ENCODE measurements at places on chromosomes 4 and X. TPM values are rescaled to one million over a fixed set of nuclear protein-coding genes. Genes with fewer than 3 reads are reported as not detected.

The PGRMC1 gene
- 59.9 TPM for total RNA-seq

GRCh38 chr4:89797117-89797516 lies 39.8 kb downstream of the SNCA start:
- H3K36me3 ChIP-seq = no peaks in the 10 kb centered on the region
- H3K27me3 ChIP-seq = no peaks in the 10 kb centered on the region
- H3K4me3 ChIP-seq = no peak overlapping the region
- DNase-seq = no peak
- peaks cover 5% of the 10 kb centered on the region for H3K4me1 ChIP-seq

- H3K4me1 ChIP-seq = peaks cover 64% of the 10 kb centered on the region
- H3K36me3 ChIP-seq = no peaks in the 10 kb centered on the region
- H3K4me3 ChIP-seq = no peak overlapping the region
- H3K27ac ChIP-seq = peak overlapping the region; percentile 37
- no peaks in the 10 kb centered on the region for H3K27me3 ChIP-seq
- no peak for DNase-seq
Measured at GRCh38 chr4:13905543-13905942, 278.0 kb upstream of the BOD1L1 start.

- H3K27ac ChIP-seq = no peak overlapping the region
- DNase-seq = no peak
- H3K27me3 ChIP-seq = no peaks in the 10 kb centered on the region
- H3K4me1 ChIP-seq = no peaks in the 10 kb centered on the region
Measured at GRCh38 chr4:108820492-108821350, 57.9 kb upstream of the ETNPPL start.

DNA sequence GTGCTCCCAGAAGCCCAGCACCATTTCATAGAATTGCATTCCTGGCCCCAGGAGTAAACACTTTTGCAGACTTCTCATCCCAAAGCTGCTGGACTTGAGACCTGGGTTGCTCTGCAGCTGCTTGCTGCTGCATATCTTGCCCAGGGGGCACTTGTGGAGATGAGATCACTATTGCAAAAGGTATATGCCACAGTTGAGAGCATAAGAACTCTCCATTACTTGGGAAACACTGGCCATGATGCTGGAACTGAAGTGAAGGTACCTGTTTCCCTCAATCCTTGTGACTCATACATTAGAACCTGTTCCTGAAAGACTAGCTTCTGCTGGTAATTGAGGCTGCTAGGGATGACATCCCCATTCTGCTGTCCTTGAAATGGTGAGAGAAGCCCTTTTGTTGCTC lies 43.1 kb upstream of the WDR1 start:
- no peak for DNase-seq
- peaks cover 40% of the 10 kb centered on the region for H3K27me3 ChIP-seq

GRCh38 chr4:34720571-34720970 lies 1523.7 kb downstream of the ARAP2 start:
- no peak overlapping the region for H3K4me3 ChIP-seq
- no peak for DNase-seq
- H3K36me3 ChIP-seq = no peaks in the 10 kb centered on the region
- H3K4me1 ChIP-seq = peaks cover 11% of the 10 kb centered on the region
- H3K27ac ChIP-seq = no peak overlapping the region

- H3K4me3 ChIP-seq = peak overlapping the region; percentile 91
- peaks cover 20% of the 10 kb centered on the region for H3K36me3 ChIP-seq
- peak overlapping the region; percentile 98 for H3K27ac ChIP-seq
- DNase-seq = no peak
- H3K27me3 ChIP-seq = no peaks in the 10 kb centered on the region
Measured at GRCh38 chrX:23784470-23785331, 1.7 kb downstream of the SAT1 start.

- no peak overlapping the region for H3K4me3 ChIP-seq
- no peaks in the 10 kb centered on the region for H3K4me1 ChIP-seq
- peaks cover 10% of the 10 kb centered on the region for H3K36me3 ChIP-seq
- H3K27me3 ChIP-seq = no peaks in the 10 kb centered on the region
Measured at GRCh38 chrX:47634871-47635575, 5.3 kb upstream of the CFP start.

GRCh38 chr4:19348746-19349145 lies 903.0 kb upstream of the SLIT2 start:
- peaks cover 5% of the 10 kb centered on the region for H3K4me1 ChIP-seq
- no peak overlapping the region for H3K4me3 ChIP-seq

DNA sequence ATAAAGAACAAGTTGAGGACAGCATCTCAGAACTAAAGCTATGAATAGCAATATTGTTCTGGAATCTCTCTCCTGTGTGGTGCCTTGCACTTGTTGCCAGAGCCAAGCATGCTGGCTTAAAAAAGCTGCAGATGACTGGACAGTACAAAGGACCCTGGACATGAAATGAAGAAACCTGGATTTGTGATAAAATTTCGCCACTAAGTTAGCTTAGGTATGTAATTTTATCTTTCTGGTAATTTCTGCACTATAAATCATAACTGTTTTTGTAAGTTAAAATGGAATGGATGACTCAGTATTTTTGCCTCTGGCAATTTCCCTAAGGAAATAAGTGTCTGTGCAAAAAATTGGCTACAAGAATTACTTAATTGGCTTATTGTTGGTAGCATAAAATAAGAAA lies 317.2 kb downstream of the CAMK2D start:
- peaks cover 39% of the 10 kb centered on the region for H3K4me1 ChIP-seq
- H3K27me3 ChIP-seq = no peaks in the 10 kb centered on the region
- no peak for DNase-seq
- peak overlapping the region; percentile 92 for H3K27ac ChIP-seq
- no peak overlapping the region for H3K4me3 ChIP-seq
- peaks cover 4% of the 10 kb centered on the region for H3K36me3 ChIP-seq

DNA sequence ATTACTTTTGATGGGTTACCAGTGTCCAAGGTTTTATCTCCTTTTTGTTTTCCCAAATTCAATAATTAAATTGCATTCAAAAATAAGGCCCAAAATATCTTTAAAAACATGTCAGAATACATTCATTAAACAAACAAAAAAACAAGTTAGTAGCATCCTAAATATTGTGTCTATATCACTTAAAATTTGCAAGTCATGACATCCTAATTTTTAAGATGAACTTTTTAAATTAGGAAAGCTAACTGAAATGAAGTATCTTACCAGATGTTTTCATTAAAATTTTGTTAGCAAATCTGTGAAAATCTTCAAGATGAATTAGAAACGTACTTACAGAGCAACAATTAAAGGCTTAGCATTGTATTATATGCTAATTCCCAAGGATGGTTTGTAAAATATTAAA lies 962 bp upstream of the CFAP299 start:
- peaks cover 28% of the 10 kb centered on the region for H3K27me3 ChIP-seq
- no peak overlapping the region for H3K4me3 ChIP-seq
- H3K27ac ChIP-seq = no peak overlapping the region
- no peaks in the 10 kb centered on the region for H3K36me3 ChIP-seq
- H3K4me1 ChIP-seq = peaks cover 13% of the 10 kb centered on the region

- no peak overlapping the region for H3K27ac ChIP-seq
- peaks cover 4% of the 10 kb centered on the region for H3K27me3 ChIP-seq
- H3K4me3 ChIP-seq = no peak overlapping the region
- no peaks in the 10 kb centered on the region for H3K4me1 ChIP-seq
- DNase-seq = no peak
Measured at GRCh38 chrX:111167334-111167733, 71.3 kb downstream of the PAK3 start.

DNA sequence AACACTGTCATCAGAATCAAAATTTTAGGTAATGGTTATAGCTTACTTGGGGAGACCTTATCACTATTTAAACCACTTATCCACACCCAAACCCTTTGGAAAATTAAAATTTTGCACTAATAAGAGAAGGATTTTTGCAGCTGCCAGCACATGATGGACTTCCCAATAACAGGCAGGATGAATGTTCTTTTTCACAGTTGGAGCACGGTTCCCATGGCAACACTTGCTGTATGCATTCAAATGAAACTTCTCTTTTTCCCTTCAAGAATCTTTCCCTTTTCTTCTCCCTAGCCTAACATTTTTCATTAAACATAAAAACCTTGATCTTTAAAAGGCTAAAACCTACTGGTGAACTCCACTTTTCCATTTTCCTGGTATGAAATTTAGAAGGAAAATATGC lies 768.2 kb downstream of the KCTD8 start:
- no peaks in the 10 kb centered on the region for H3K36me3 ChIP-seq
- no peaks in the 10 kb centered on the region for H3K27me3 ChIP-seq
- H3K27ac ChIP-seq = no peak overlapping the region
- no peak for DNase-seq

GRCh38 chr4:54609310-54609709 lies 48.4 kb upstream of the KIT start:
- no peaks in the 10 kb centered on the region for H3K27me3 ChIP-seq
- H3K27ac ChIP-seq = no peak overlapping the region
- H3K36me3 ChIP-seq = no peaks in the 10 kb centered on the region
- H3K4me1 ChIP-seq = no peaks in the 10 kb centered on the region
- no peak overlapping the region for H3K4me3 ChIP-seq

DNA sequence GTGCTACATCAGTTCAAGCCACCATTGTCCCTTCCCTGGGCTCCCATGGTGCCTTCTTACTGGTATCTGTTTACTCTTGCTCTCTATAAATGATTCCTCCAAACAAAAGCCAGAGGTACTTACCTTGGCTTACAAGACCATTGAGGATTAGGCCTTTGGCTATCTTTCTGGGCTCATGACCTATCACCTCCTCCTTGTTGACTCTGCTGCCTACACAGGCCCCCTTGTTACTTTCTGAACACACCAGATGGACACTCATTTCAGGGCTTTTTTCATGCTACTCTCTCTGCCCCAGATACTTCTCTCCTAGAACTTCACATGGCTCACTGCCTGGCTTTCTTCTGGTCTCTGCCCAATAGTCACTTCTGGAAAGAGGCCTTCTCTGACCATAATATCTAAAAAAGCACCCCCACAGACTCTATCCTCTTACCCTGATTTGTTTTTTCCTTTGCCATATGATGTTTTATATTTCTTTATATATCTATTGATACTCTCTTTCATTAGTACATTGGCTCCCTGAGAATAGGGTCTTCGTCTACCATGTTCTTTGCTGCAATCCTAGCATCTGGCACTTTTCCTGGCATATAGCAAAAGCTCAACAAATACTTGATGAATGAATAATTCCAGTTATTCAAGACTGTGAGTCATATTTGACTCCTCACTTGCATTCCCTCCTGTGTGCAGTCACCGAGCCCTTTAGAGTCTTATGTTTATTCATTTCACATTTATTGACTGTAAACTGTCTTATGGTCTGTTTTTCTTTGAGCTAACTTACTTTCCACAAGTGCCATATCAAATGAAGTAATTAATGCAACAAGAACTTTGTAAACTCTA lies 27.1 kb upstream of the TAPT1 start:
- H3K27ac ChIP-seq = peak overlapping the region; percentile 36
- peaks cover 20% of the 10 kb centered on the region for H3K4me1 ChIP-seq
- no peaks in the 10 kb centered on the region for H3K27me3 ChIP-seq
- DNase-seq = no peak

DNA sequence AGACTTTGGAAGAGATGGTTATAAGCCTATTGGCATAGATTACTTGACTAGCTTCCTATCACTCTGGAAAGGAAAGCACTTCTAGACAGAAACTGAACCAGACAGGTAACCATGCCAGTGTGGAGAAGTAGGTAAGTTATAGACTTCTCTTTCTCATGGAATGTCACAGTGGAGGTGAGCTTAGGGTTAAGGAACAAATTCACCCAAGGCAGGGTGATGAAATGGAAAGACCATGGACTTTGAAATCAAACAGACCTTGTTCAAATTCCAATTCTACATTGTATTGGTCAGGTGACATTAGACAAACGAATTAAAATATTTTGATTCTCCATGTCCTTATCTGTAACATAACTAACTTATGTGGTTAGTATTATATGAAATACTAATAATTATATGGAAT lies 7.7 kb upstream of the RAP1GDS1 start:
- H3K27me3 ChIP-seq = no peaks in the 10 kb centered on the region
- H3K4me3 ChIP-seq = no peak overlapping the region
- H3K4me1 ChIP-seq = no peaks in the 10 kb centered on the region
- no peak overlapping the region for H3K27ac ChIP-seq

The IQCM gene
- total RNA-seq = not detected

The HPGD gene
- not detected for total RNA-seq

DNA sequence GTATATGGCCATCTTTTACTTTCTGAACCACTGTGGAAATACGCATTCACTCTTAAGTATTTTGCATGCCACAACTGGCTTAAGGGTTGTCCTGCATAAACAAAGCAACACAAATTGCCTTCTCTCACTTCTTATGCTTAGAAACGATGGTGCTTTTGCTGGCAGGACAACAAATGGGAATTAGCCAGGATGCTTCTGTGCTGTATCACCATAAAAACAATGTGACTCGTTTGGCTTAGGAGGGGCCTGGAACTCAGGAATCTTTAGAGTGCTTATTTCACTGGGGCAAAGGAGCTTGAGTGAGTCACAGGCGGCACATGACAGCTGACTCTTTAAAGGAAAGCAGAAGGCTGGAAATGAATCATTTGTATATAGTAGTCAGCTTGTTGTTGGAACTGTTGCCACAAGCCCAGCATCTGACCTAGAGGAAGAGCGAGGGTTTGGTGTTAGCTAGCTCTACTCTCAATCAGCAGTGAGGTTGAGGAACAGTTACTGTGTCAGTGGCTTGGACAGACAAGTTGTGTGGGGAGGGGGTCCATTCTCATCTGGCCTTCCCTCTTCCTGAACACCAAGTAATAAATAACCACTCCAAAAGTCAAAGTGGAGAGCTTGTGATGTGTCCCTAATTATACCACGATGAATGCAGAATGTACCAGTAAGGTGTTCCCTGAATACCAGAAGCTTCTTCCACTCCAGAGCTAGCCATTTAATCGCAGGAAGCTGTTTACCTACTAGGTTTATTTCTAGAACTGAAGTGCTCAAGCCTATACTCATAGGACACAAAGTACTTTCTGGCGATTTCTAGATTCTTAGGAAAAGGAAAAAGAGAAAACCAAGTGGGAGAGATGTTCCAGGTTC lies 293.1 kb downstream of the CAMK2D start:
- H3K27me3 ChIP-seq = no peaks in the 10 kb centered on the region
- H3K4me3 ChIP-seq = peak overlapping the region; percentile 39
- H3K36me3 ChIP-seq = peaks cover 13% of the 10 kb centered on the region

GRCh38 chr4:26104056-26104685 lies 190.2 kb downstream of the SMIM20 start:
- no peak overlapping the region for H3K27ac ChIP-seq
- H3K4me1 ChIP-seq = peaks cover 16% of the 10 kb centered on the region
- H3K27me3 ChIP-seq = no peaks in the 10 kb centered on the region
- no peak overlapping the region for H3K4me3 ChIP-seq
- DNase-seq = no peak
- H3K36me3 ChIP-seq = no peaks in the 10 kb centered on the region

The DOK7 gene
- not detected for total RNA-seq

GRCh38 chr4:42152507-42153504 lies at the start of gene BEND4:
Gene BEND4 (minus strand): TSS chr4:42152655. CDS start chr4:42152143, 512 bp downstream.
- H3K27ac ChIP-seq = no peak within 1 kb of the TSS
- peaks cover 64% of the 10 kb centered on the region for H3K27me3 ChIP-seq
- peak within 1 kb of the TSS; percentile 53 for H3K4me3 ChIP-seq
- H3K4me1 ChIP-seq = peaks cover 20% of the 10 kb centered on the region

DNA sequence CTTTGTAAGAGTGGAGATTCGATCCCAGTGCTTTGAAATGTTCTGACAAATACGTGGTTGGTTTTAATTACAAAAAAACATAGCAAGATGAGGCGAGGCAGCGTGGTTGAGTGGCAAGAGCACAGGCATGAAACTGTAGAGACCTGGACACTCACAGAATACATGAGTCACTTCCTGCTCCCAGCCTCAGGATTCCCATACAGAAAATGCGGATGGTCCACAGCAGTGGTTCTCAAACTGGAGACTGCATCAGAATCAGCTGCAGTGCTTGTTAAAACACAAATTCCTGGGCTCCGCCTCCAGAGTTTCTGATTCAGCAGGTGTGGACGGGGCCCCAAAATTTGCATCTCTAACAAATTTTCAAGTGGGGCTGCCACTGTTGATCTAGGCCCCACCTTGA lies 10.1 kb downstream of the OTOP1 start:
- H3K27ac ChIP-seq = no peak overlapping the region
- no peak overlapping the region for H3K4me3 ChIP-seq
- no peak for DNase-seq
- peaks cover 21% of the 10 kb centered on the region for H3K27me3 ChIP-seq
- peaks cover 10% of the 10 kb centered on the region for H3K4me1 ChIP-seq

The TEX13D gene
- total RNA-seq = not detected

Data from chondrocyte (in vitro differentiated cells).